Stimulated activated CD8-positive, alpha-beta memory T cell treated with anti-CD3 and anti-CD28 coated beads, Interleukin-4, amount 100 ng/mL, for 24 hours (primary cell): ENCODE measurements at places on chromosomes 16 and 17.

DNA sequence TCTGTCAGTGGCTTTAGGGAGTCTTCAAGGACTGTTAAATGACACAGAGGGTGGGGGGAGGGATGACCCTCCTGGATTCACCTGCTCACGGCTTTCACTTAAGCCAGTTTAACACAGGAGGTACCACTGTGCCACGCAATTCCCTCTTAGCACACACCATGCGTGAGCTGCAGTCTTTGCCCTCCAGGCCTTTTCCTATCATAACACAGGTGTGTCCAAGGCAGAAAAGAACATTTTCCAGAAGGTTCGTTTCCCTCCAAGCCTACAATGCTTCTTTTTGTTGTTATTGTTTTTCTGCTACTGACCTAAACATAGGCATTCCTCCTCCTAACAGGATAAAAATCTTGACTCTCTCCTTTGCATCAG is 1.1 kb downstream of the ZFHX3 start:
- no peak for DNase-seq

GRCh38 chr17:4136373-4136772 is 6.5 kb downstream of the ZZEF1 start:
- no peak for DNase-seq

- DNase-seq: no peak
Measured at GRCh38 chr16:71242036-71242435, 11.5 kb upstream of the HYDIN start.

DNA sequence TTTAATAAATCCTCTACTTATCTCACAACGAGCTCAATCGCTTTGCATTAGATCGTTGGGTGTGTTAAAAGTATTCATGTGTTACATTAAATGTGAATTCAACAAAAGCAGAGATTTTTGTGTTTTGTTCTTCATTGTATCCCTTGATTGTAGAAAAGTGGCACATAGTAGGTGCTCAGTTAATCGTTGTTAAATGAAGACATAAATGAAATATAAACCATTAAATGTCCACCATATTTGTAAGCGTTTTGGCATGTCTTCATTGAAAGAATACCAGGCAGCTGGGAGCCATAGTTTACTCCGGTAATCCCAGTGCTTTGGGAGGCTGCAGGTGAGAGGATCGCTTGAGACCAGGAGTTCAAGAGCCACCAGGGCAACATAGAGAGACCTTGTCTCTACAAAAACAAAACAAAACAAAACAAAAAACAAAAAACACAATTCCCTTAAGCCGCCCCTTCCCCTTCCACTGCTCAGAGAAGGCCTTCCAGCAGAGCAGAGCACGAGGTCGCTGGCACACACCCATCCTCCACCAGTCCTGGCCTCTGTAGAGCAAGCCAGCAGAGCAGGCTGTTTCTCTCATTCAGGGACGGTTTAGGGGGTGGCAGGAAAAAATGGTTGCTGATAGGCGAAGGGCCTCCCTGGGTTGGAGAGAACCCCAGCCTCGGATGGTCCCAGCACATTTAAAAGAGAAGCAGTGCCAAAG is 673 bp upstream of the CHD9 start:
- DNase-seq: no peak

- DNase-seq: no peak
Measured at GRCh38 chr17:81030741-81031565, 4.0 kb upstream of the BAIAP2 start.

DNA sequence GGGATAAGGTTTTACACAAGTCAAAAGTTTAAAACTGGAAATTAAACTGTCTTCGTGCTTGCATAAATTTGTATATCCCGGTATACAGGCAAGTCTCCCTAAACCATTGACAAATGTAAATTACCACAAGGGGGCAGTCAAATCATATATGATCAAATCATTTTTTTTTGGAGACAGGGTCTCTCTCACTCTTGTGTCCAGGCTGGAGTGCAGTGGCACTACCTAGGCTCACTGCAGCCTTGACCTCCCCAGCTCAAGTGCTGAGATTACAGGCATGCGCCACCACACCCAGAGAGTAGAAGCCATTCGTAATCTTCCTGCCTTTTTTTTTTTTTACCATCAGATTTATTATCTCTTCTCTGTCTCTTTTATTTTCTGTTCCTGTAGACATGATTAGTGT is 18.5 kb downstream of the TOP2A start:
- no peak for DNase-seq

DNA sequence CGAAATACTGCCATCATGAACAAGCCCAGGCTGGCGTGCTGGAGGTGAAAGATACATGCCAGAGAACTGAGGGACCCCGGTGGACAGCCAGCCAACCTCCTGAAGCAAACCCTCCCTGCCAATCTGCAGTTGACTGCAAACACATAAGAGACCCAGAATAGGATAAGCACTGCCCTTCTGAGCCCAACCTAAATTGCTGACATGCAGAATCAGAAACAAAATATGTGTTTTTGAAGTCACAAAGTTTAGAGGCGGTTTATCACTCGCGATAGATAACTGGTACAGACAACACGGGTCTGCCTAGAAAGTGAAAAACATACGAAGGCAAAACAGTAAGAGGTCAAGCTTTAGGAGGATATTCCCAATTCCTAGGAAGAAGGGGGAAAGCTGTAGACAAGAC is 14.6 kb downstream of the TOX3 start:
- DNase-seq: no peak

- DNase-seq: no peak
Measured at GRCh38 chr16:23156946-23157460, 7.8 kb upstream of the USP31 start.

DNA sequence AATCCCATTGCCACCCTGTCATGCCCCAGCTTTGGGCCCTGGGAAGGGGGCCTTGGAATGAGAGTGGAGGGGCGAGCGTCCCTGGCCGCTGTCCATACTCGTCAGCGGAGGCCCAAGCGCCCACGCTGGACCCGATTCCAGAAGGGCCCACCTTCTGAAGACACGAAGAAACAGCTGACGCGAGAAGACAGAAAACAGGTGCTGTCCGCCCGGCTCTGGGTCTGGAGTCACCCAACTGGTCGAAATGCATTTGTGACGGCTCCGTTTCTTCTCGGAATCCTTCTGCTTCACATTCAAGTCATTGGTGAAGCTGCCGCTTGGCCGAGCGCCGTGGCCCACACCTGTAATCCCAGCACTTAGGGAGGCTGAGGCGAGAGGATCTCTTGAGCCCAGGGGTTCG is 52.9 kb upstream of the PVALEF start:
- DNase-seq: no peak

DNA sequence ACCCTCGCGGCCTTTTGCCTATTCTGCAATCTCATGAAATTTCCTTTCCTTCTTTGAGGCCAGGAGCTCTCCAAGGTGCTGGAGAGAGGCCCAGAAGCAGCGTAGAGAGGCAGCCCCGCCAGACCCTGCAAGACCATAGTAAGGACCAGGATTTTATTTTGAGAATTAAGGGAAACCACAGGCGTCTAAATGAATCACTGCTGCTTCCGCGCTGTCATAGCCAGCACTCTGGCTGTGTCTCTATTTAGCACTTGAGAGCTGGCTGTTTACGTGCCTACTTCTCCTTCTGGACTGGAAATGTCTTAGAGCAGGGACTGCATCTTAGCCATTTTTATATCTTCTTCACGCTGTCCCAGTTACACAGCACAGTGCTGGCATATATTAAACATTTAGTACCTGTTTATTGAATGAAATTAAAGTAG is 37.6 kb upstream of the PIRT start:
- DNase-seq: no peak

DNA sequence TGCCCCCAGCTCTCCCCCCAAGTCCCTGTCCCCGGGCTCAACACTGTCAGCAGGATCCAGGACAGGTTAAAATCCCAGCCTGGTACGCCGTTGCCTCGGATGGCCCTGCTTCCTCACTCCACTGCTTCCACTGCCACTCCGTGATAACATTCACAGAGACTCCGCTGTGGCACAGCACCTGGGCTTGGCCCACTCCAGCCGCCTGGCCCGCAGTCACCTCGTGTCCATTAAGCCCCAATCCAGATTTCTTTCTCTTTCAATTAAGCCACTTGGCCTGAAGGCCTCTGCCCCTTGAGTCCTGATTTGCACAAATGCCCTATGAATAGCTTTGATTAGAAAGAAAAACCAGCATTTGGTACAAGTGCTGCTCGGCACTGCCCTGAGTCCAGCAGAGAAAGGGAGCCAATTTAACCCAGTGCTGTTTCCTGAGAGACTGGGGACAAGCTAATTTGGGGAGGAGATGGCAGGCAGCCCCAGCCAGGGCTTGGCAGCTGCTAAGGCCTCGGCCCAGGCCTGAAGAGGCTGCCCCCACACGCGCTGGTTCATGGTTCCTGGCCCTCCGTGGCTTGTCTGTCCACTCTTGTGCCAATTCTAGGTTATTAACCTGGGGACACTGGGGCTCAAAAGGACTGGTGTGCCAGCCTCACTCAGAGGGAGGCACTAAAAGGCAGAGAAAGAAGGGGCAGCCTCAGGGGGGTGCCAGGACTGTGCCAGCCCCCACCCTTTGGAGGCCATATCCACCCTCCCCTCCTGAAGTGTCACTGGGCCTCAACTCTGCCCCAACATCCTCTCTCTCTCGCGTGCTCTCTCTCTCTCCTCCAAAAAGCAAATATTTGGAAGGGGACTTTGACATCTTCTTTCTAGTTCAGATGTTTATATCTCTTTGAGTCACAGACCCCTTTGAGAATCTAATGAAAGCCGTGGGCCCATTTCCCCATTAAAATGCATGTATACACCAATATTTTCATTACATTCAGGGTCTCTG is 29.8 kb upstream of the SPPL2C start:
- DNase-seq: no peak

DNA sequence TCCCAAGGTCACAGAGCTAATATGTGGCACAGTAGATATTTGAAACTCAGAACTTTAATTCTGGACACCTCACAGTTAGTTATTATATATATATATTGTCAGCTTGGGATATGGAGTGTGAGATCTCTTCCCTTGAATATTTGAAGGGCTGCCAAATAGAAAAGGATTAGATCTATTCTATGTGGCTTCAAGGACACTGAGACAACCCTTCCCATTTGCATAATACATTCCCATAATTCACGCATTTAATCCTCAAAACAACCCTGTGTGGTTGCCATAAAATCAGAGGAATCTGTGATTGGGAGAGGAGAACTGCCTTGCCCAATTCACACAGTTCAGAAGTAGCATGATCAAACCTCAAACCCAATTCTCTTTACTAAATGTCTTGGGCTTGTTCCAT is 365.8 kb upstream of the DYNLRB2 start:
- DNase-seq: no peak

DNA sequence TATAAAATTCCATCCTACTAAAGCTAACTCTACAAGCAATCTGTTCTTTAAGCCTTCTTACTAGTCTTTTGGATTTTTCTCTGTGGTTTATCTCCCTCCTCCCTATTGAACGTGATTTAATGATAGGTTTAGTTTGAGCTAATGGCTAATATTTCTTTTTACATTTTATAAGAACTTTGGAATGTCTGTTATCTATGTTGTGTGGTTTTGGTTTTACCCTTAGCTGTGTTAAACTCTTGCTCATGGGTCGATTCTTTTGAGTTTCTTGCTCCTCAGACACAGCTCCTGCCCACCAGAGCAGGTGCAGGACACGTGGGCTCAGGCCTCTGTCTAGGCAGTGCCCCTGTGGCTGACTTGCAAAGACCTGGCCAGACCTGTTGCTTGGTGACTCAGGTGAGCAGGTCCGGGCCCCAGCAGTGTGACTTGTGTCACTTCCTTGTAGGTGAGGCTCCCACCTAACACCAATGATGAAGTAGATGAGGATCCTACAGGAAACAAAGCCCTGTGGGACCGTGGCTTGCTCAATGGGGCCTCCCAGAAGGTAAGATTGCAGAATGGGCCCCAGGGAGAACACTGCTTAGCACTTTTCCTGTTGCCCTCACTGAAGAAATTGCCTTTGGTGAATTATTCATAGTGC is 45.1 kb downstream of the SF3B3 start:
- no peak for DNase-seq

- DNase-seq: no peak
Measured at GRCh38 chr17:19551165-19551564, 17.5 kb downstream of the SLC47A1 start.

- DNase-seq: no peak
Measured at GRCh38 chr16:1691276-1691675, 13.2 kb downstream of the JPT2 start.

DNA sequence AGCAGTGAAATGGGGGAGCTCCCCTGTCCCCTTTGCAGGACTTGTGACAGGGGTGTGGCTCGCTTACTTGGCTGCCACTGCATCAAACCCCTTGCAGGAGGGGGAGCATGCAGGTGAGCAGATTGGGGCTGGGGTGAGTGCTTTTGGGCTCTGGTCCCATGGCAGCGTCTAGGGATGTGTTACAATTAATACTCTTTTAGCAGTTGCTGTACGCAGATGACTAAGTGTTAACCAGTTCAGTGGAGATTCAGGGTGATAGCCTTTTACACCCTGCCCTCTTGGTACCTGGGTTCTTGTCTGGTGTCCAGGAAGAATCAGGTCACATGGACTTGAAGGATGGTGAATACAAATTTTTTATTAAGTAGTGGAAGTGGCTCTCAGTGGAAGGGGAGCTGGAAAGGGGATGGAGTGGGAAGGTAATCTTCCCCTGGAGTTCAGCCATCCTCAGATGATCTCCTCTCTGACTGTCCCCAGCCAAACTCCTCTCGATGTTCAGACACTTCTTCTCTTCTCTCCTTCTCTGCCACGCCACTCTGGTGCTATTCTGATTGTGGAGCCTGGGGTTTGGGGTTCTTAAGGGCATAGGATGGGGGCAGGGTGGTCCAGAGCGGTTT is 100.1 kb downstream of the MARF1 start:
- no peak for DNase-seq

DNA sequence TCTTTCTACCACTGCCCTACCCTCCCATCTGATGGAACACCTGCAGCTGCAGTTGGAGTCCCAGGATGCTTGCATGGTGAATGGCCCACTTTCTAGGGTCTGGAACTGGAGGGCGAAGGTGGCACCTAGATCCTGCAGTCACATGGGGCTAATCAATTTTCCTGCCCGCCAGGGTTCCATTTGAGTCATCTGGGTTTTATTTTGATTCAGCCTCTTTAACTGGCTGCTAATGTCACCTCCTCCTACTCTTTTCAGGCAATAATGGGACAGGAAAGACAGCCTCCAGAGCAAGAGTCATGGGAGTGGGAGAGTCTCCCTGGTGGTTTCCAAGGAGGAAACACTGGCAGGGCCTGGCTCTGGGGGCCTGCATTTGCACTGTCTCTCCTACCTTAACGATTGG is 3.8 kb upstream of the TBKBP1 start:
- DNase-seq: no peak

GRCh38 chr17:75878174-75878998 is at the start of gene TRIM47:
TSS of gene TRIM47 (minus strand) at chr17:75878581. CDS start at chr17:75878548, 33 bp downstream.
- no peak for DNase-seq

- no peak for DNase-seq
Measured at GRCh38 chr17:34436607-34437006, 73.6 kb upstream of the CCL1 start.

GRCh38 chr17:74094651-74095050 is 108.8 kb upstream of the RPL38 start:
- no peak for DNase-seq

- no peak for DNase-seq
Measured at GRCh38 chr16:34802848-34803599, 1343.6 kb downstream of the TP53TG3F start.

DNA sequence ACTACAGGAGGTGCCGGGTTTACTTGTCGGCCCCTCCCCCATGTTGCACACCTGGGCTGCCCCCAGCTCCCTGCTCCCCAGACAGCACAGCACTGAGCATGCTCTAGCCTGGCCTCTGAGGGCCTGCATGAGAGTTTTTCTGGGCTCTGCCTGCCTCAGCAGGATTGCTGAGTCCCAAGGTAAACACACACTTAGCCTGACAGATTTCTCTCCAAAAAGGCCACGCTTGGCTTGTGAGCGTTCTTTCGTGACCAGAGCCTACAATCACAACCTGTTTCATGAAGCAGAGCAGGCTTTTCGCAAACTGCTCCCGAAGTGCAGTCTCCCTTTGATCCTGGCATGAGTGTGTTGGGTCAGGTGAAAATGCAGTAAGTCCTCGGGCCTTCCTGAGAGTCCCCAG is 9.8 kb upstream of the CD300E start:
- DNase-seq: no peak
